ENCODE measurements at places on chromosomes 12 and 14.
A peak's percentile ranks its signal among the peaks of the same experiment; 100 is the strongest.

- DNase-seq, result no peak
Observed at GRCh38 chr12:27571463-27571862, 47.5 kb downstream of the PPFIBP1 start.

GRCh38 chr14:60179431-60179869, 14.3 kb upstream of the DHRS7 start:
- DNase-seq, result no peak

DNA sequence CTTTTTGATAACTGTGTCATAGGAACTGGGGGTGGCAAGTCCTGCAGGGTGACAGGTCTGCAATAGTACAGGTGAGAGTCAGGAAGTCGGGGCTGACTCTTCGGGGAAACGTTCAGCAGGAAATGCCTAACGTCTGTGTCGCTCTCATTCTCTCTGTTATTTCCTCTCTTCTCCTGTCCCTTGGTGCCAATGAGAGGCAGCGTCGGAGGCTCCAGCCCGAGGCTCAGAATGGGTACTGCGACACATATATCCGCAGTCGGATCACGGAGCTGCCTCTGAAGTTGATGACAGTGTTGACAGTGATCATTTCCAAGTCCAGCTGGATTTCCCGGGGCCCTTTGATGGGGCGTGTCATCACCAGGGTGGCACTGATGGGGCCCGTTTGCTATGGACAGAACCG, 2.7 kb upstream of the TC2N start:
- DNase-seq, result no peak

DNA sequence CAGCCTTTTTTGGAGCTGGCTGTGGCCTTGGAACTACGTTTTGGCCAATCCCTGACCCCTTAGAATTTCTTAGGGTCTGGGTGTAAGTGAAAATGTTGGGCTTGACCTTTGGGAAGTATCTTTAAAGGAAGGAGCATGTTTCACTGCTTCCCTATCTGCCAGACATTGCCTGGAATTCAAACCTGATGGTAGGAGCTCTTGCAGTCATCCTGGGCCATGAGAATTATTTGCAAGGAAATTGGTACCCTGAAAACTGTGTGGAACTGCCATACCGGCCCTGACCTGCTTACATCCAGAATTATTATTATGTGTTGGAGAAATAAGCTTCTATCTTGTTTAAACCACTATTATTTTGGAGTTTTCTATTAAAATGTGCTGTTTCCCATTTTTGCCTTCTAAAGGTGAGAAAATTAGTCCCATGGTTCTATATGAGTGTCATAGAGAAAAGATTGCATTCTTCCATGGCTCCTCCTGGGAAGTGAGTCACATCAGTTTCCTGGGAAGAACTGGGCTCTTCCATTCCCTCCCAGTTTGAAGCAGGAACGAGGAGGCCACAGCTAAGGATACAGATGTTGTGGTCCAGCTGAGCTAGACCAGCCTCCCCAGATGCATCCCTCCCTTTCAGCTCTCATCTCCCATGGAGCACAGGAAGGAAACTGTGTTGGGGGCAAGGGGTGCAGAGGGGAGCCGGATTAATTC, 9.5 kb upstream of the PGF start:
- DNase-seq, result no peak

- DNase-seq, result no peak
Observed at GRCh38 chr14:95465358-95465757, 51.1 kb downstream of the SYNE3 start.

GRCh38 chr12:68349220-68349621, 17.1 kb upstream of the MDM1 start:
- no peak for DNase-seq

DNA sequence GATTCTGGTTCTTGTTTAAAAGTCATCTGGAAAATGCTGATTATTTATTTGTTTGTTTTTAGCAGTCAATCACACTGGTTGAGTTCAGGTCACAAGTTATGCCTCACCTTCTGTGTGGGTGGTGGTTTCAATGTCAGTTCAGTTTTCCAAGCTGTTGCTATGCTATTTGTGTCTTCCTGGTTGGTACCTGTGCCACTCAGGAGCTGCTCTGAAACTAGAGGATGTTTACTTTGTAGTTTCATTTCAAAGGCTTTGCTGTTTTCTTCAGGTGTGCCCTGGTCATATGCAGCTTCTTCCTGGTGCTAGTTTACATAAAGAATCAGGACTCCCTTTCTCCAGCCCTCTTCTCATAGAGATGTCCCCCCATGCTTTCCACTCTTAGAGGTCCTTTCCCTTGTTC, 75.7 kb upstream of the PPP4R3A start:
- DNase-seq, result no peak

GRCh38 chr12:85322715-85323114, 42.7 kb downstream of the ALX1 start:
- DNase-seq, result no peak

- no peak for DNase-seq
Observed at GRCh38 chr12:113874999-113875561, 91.0 kb downstream of the RBM19 start.

GRCh38 chr14:24943024-24943423, 106.9 kb downstream of the STXBP6 start:
- no peak for DNase-seq

DNA sequence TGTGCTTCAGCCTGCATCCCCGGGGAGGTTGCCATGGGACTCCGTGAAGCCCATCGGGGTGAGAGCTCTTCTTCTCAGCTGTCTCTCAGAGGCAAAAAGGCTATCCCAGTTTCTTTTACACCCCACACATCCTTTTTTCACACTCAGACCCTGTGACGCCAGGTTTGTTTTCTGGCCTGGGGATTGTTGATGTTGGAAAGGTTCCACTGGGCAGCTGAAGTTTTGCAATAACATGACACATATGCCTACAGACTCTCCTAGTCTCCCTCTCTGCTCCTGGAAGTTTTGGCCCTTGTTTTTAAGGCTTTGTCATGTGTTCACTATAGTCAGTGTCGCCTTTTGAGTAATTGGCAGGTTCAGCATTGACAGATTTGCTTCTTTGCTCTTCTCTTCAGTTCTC, 118.6 kb downstream of the SMOC1 start:
- no peak for DNase-seq

DNA sequence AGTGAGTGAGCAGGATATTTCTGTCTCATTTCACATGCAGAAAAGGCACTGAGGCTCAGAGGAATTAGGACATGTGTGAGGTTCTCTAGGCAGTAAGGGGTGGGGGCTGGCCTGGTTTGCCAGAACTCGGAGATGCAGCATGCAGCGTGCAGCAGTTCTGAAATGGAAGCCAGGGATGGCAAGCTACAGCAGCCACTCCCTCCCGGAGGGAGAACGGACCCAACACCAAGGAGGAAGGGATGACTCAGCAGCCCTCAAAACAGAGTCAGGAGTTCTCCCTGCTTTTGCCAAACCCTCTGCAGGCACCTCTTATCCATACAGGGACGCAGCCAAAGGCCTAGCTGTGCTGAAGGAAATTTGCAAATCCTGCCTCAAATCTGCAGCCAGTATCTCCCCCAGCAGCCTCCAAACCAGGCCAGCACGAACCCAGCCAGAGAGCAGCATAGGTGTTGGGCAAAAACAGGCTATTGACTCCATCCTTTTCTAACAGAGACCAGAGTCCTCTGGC, 10.3 kb upstream of the SERPINA3 start:
- DNase-seq, result peak; percentile 24

GRCh38 chr12:116347265-116347664, 69.8 kb upstream of the MED13L start:
- DNase-seq, result no peak

DNA sequence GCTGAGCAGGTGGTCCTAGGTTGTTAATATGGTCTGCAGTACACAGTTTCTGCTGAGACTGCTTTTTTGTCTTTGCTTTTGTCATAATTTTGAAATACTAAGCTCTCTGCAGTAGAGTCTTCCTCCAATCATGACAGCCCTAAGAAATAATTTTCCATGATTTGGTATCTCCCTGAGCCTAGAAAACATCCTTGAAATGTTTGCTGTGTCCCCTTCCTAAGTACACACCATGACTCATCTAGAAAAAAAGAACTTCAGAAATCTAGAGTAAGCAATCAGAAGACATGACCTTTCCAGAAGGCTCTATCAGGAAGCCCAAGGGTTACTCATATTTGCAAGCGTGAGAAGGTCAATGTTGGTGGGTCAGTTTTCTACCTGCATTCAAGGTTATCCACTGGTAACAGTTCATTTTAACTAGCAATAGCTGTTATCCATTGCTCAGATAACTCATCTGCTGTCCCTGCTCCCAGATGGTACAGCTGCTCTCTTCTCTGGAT, 16.4 kb downstream of the DAD1 start:
- DNase-seq, result peak; percentile 19

GRCh38 chr12:57745485-57745881, 644 bp downstream of the TSPAN31 start:
- peak; percentile 57 for DNase-seq

DNA sequence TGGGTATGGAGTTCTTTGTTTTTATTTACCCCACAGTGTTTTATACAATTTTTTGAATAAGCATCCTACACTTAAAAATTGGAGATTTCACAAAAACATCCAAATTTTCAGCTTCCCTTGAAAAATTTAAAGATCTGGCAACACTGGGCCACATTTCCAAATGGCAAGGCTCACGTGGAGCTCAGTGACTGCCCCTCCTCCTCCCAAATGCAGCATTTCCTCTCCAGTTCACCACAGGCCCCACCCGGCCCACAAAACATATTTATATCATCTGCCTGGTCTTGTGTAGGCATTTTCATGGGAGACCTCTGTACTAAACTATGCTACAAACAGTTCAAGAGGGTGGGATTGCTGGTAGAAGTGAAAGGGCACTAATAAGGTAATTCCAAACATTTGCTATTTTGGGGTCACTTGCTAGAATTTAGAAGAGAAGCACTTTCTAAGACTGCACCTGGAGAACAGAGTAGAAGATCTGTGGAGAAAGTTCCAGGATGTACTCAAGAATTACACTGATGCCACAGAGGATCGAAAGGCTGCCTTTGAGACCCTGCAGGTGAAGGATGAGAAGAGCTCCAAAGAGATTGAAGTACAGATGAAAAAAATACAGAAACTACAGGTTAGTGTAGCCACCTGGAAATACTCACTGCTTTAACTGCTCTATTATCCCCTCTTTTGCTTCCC, 7.3 kb downstream of the FKBP11 start:
- DNase-seq, result no peak

GRCh38 chr14:61128382-61129167, 147.5 kb downstream of the SLC38A6 start:
- no peak for DNase-seq

DNA sequence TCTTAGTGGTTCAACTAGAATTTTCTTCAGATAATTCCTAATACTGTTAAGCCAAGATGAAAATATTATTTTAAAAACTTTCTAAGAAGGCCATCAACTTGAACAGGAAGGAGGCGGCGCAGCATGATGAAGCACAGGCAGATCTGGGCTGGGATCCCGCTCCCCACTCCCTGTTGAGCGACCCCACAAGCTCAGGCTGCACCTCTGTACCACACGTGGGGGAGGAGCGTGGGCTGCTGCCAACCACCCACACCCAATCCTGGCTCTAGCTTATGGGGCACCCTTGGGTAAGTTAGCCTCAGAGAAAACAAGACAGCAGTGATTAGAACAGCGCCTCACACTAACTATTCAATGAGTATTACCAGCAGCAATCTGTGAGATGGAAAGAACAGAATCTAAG, 6.0 kb downstream of the MTERF2 start:
- no peak for DNase-seq

- peak; percentile 71 for DNase-seq
Observed at GRCh38 chr12:24778486-24779304, 170.2 kb downstream of the BCAT1 start.

DNA sequence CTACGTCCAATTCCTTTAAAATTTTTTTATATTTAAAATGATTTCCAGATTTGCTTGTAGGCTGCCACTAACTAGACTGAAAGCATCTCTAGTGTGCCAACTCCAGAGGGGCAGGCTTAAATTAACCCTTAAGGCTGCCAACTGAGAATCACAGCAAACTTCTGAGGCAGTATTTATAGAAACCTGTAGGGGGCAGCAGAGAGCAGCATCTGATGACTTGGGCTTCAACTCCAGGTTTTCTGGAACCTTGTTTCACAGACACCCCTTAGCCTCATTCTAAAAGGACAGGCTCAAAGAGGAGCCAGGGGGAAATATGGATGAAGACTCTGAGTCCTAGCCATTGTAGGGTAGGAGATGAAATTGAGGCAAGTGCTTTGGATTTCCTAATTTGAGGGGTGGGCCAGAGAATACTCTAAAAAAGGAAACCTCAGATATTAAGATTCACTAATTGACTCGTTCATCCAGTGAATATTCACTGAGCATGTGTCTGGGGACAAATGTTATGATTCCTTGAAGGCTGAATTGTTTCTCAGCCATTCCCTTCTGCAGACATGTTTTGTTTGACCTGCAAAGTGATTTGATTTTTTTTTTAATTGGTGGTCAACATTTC, 63.3 kb upstream of the HSPB8 start:
- DNase-seq, result peak; percentile 70

DNA sequence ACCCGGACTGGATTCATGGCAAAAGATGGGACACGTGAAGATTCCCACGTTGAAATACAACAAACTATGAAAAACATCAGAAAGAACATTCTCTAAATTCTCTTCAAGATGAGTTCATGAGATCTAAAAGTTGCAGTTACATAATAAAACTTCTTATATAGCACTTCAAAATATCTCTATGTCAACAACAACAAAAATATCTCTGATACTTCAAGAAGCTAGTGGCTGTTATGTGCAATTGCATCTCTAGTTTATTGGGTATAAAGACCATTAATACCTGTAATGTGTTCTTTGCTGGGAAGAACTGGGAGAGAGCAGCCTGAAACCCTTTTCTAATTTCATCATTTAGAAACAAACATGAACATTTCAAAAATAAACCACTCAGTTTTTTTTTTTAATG, 69.2 kb upstream of the RGS6 start:
- no peak for DNase-seq

- no peak for DNase-seq
Observed at GRCh38 chr14:60482743-60483142, 3.1 kb downstream of the C14orf39 start.

DNA sequence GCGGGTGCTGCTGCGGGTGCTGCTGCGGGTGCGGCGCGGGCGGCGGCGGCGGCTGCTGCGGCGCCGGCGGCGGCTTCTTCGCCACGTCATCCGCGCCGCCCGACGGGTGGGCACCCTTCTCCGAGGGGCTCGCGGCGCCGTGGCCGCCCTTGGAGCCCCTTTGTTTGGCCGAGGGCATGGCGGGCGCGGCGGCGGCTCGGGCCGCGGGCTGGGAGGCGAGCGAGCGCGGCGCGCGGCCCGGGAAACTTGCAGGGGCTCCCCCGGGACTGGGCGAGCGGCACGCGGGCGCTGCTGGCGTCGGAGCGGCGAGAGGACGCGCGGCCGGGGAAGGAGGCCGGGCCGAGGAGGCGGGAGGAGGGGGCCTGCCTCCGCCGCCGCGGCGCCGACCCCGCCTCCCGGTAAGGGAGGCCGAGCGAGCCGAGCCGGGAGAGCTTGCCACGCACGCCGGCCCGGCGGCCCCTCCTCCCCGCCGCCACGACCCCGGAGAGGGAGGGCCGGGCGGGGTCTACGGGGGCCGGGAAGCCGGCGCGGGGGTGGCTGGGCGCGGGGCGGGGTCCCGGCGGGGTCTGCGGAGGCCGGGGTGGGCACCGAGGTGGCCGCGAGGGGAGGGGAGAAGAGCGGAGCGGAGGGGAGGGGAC, at the start of gene CKAP4:
TSS of gene CKAP4 (minus strand) at position 347 of the 638 bp plus-strand sequence. CDS start at position 178, 169 bp downstream.
- DNase-seq, result peak; percentile 83

GRCh38 chr12:1581973-1582708, 12.2 kb downstream of the FBXL14 start:
- DNase-seq, result no peak

GRCh38 chr12:19799216-19799615, 359.9 kb downstream of the AEBP2 start:
- no peak for DNase-seq

GRCh38 chr14:24297190-24297964, 2.2 kb downstream of the DHRS1 start:
- DNase-seq, result peak; percentile 51

- DNase-seq, result no peak
Observed at GRCh38 chr12:47725893-47726292, 603 bp upstream of the ENDOU start.

GRCh38 chr12:3076730-3077571, at the start of gene TSPAN9:
Gene TSPAN9, plus strand, starts transcription at chr12:3077379. Its CDS starts 123,815 bp downstream, at chr12:3201194.
- DNase-seq, result peak; percentile 73
